Heart right ventricle (tissue), 16 donors: ENCODE measurements at places on chromosomes 2 and 18. TPM values are rescaled to one million over a fixed set of nuclear protein-coding genes. Genes with fewer than 3 reads are reported as not detected.

DNA sequence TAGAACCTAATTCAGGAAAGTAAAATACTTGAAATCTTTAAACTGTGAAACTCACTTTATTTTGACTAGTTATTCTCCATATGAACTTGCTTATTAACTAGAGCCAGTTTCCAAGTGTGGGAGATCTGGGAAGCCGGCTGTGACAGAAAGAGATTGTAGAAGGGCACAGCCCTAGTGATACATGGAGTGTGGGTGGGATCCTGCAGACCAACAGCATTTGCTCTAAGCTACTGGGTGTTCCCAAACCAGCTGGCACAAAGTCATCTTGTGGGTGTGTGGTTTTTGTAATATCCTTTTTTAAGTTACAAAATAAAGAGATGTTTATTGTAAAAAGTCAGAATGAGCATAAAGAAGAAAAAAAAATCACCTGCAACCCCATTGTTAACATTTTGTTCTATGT lies 3.4 kb downstream of the DUSP19 start:
- H3K4me3 ChIP-seq: no peak overlapping the region
- H3K36me3 ChIP-seq: no peaks in the 10 kb centered on the region
- peak; percentile 34 for DNase-seq
- peaks cover 3% of the 10 kb centered on the region for H3K4me1 ChIP-seq

DNA sequence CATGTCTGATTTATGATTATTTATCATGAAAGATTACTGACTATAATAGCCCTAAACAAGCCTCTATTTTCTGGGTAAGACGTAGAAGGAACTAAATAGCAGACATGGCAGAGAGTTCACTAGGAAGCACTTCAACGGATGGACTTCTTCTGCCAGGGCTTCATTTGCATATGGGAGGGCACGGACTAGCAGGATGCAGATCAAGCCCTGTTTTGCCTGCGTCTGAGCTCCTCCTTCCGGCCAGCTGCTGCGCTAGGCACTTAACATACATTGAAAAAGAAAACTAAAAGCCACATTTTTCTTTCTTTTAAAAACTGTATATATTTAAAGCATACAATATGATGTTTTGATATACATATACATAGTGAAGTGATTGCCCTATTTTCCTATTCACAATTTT lies 340.0 kb upstream of the MEX3C start:
- no peaks in the 10 kb centered on the region for H3K36me3 ChIP-seq
- no peak overlapping the region for H3K4me3 ChIP-seq
- H3K27me3 ChIP-seq: no peaks in the 10 kb centered on the region
- H3K27ac ChIP-seq: no peak overlapping the region
- H3K4me1 ChIP-seq: no peaks in the 10 kb centered on the region
- peak; percentile 17 for DNase-seq

DNA sequence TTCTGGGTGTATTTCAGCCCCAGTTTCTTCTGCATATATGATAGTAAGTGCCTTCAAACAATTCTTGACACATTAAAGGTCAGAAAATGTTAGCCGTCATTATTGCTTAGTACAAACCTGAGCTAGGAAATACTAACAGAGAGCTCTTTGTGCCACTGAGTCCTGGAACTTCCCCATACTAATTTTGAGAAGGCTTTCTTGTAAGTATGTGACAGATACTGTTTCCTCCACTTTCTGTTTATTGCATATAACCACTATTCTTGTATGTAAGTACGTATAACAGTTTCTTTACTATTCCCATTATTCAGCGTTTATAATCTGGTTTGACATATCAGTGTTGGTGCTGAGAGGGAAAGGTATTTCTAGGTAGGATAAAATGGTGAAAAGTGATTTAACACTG lies 9.8 kb downstream of the PPP1CB start:
- H3K4me3 ChIP-seq: no peak overlapping the region
- no peak for DNase-seq
- H3K4me1 ChIP-seq: peaks cover 90% of the 10 kb centered on the region
- H3K27me3 ChIP-seq: no peaks in the 10 kb centered on the region

- no peak overlapping the region for H3K4me3 ChIP-seq
- no peak overlapping the region for H3K27ac ChIP-seq
- H3K27me3 ChIP-seq: no peaks in the 10 kb centered on the region
- no peak for DNase-seq
These were observed 408.8 kb upstream of the UBE2E3 start for GRCh38 chr2:180571559-180571958.

- H3K27ac ChIP-seq: no peak overlapping the region
- H3K36me3 ChIP-seq: no peaks in the 10 kb centered on the region
- no peak for DNase-seq
- H3K4me3 ChIP-seq: no peak overlapping the region
- H3K4me1 ChIP-seq: peaks cover 5% of the 10 kb centered on the region
- no peaks in the 10 kb centered on the region for H3K27me3 ChIP-seq
These were observed 92.5 kb upstream of the MAP2 start for GRCh38 chr2:209331291-209331844.

GRCh38 chr18:8938817-8939216 lies 163.7 kb upstream of the NDUFV2 start:
- no peaks in the 10 kb centered on the region for H3K4me1 ChIP-seq
- no peaks in the 10 kb centered on the region for H3K27me3 ChIP-seq
- DNase-seq: no peak
- no peak overlapping the region for H3K4me3 ChIP-seq

DNA sequence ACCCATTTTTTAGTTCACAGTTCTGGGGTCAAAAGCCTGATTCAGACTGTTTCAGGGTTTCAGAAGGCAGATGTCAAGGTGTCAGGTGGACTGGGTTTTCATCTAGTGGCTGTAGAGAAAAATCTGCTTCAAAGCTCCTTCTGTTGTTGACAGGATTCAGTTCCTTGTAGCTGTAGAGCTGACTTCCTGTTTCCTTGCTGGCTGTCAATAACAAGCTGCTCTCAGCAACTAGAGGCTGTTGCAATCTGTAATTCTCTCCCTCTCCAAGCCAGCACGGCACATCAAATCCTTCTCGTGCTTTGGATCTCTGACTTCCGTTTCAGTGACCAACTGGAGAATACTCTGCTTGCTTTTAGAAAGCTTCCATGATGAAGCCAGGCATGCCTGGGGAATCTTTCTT lies 179.4 kb downstream of the DOK6 start:
- no peak for DNase-seq
- H3K27me3 ChIP-seq: no peaks in the 10 kb centered on the region
- H3K4me1 ChIP-seq: no peaks in the 10 kb centered on the region
- H3K4me3 ChIP-seq: no peak overlapping the region
- no peak overlapping the region for H3K27ac ChIP-seq
- H3K36me3 ChIP-seq: no peaks in the 10 kb centered on the region

DNA sequence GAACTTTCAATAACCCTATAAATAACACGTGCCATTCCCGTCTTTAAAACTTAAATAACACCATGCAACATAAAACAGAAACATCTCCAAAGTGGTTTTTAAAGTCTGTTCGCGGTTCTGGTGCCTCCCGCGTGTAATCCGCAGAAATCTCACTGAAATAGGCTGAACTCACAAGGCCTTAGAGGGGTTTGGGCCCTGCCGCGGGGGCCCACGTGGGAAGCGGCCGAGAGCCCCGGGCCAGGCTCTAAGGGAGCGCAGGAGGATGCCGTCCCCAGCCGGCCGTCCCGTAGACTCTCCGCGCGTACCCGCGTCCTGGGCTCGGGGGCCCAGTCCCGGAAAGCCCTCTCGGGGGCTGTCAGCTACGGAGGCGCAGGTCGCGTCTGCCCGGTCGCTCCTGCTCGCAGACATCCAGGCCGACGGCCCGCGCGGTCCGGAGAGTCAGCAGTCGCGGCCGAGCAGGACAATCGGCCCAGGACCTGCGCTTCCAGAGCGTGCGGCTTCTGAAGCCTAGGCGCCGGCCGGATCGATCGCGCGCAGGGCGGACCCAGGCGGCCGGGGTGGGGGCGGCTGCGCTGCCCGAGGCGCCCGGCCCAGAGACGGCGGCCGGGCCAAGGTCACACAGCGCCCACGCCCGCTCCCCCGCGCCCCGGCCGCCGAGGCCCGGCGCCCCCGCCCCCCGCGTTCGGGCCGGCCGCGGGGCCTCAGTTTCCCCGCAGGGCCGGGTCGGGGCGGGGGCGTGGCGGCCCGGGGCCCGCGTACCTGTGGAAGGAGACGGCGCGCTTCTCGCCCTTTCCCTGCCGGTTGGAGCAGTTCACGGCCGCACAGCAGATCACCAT lies 558 bp downstream of the THAP4 start:
- no peaks in the 10 kb centered on the region for H3K27me3 ChIP-seq
- no peak for DNase-seq
- H3K4me1 ChIP-seq: peaks cover 39% of the 10 kb centered on the region
- H3K36me3 ChIP-seq: peaks cover 4% of the 10 kb centered on the region

Gene CRYGC
- total RNA-seq: not detected

Gene TLX2
- total RNA-seq: not detected

Gene HDLBP
- total RNA-seq: 396 TPM
